ENCODE measurements at places on chromosomes 13 and 19.

- no peak for DNase-seq
Measured at GRCh38 chr13:82447416-82448077, 1434.7 kb downstream of the SLITRK1 start.

DNA sequence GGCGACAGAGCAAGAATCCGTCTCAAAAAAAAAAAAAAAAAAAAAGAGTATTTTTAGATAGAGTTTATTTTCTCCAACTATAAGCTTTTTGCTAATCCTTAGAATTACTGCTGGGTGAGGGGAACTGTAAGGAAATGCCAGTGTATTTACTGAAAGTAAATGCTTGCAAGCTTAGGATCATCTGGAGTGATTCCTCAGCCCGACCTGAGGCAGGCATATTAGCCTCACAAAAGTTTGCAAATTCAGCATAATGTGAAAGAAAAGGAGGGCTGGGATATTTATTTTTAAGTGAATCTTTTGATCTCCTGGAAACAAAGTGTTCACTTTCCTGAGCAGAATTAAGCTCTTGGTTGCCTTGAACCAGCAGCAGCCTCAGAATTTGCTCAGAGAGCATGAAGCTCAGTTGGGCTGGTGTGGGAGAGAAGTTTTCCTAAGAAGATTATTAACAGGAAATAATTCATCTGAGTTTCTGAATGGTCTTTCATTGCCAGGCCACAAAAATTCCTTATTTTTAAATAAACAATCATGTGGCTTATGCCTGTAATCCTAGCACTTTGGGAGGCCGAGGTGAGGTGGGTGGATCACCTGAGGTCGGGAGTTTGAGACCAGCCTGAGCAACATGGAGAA lies 24.7 kb upstream of the SPATA13 start:
- no peak for DNase-seq

- peak; percentile 57 for DNase-seq
Measured at GRCh38 chr13:41061914-41062837, 867 bp downstream of the WBP4 start.

DNA sequence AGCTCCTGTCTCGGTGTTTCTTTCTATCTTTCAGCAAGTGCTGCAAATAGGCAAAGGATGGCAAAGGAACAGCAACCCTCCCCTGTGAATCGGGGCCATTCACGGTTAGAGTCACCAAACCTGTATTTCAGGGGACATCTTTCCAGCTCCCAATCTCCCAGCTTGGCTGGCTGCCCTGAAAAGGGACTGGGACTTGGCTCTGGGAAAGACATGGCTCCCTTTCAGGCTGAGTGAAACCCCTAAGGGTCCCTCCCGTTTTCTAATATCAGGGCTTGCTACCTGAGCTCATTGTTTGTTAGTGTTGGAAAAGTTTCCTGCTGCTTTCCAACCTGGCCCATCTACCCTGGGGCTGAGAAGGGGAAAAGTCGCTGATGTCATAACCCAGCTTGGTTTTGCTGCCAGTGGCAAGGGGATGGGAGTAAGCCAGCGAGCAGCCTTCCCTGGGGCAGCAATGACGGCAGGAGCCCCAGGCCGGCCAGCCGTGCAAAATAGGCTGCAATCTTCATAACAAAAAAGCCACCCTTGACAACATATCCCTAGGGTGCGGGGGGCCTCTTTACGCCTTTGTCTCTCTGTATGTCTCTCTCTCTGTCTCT lies 29.9 kb downstream of the SERP2 start:
- DNase-seq: no peak

DNA sequence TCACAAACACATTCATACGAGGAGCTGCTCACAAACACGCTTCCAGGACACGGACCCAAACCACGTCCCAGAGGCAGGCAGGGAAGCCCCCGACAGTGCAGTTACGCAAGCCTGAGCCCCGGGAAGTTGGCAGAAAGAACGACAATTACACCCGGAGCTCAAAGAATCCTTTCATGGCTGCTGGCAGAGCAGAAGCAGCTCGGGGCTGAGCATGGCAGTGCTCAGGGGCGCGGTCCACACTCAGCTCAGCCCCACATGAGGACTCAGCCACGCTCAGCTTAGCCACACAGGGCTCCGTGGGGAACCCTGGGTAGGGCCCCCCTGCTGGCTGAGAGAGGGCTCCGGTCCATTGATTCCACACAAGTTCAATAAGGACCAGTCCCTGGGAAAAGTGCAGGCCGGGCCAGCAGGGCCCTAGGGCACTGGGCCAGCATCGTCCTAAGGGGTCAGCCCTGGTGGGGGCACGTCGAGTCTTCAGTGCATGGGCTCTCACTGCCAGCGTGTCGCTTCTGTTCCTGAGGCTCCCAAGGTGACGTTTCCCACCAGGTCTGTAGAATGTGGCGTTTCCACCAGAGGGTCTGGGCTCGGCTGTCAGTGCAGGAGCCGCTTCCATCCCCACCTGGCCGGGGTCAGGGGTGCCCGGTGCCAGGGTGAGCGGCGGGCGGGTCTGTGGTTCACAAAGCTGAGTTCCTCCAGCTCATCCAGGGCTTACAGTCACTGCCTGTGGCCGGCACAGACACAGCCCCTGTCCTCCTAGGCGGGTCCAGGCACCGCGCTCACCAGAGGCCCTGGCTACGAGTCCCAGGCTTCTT lies 23.1 kb downstream of the GAS6 start:
- DNase-seq: no peak

DNA sequence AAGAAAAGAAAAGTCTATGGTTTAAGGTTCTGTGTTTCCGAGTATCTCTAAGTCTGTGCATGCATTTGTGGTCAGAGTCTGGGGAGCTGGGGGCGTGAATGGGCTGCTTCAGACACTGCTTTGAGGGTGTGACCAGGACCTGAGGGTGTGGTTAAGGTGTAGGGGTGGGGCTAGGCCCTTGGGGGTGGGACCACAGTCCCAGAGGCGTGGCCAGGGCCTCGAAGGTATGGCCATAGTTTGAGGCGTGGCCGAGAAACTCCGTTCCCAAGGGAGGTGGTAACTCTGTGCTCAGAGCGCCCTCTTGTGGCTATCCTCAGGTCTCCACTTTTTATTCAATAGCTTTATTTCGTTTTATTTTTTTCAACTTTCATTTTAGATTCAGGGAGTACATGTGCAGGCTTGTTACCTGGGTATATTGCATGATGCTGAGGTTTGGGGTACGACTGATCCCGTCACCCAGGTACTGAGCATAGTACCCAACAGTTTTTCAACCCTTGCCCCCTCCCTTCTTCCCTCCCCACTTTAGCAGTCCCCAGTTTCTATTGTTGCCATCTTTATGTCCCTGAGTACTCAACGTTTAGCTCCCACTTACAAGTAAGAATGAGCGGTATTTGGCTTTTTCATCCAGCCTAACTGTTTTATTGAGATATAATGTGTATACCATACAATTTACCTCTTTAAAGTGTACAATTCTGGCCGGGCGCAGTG lies 7.0 kb upstream of the CBLC start:
- peak; percentile 99 for DNase-seq

DNA sequence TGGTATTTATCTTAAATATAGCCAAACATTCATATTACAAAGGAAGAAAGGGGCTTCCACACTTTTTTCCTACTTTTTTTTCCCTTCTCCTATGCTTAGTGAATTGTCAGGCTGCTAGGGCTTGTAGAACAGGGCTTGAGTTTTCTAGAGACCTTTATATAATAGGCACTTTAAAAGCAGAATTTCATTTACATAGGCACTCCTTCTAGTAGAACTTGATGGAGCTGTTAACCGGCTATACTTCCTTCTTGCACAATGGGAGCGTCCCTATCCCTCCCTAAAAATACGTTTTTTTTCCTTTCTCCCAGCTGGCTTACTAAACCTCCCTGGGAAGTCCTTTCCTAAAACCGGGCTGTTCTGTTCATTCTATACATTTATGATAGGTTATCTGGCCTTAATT lies 1.1 kb downstream of the TRIM13 start:
- no peak for DNase-seq

DNA sequence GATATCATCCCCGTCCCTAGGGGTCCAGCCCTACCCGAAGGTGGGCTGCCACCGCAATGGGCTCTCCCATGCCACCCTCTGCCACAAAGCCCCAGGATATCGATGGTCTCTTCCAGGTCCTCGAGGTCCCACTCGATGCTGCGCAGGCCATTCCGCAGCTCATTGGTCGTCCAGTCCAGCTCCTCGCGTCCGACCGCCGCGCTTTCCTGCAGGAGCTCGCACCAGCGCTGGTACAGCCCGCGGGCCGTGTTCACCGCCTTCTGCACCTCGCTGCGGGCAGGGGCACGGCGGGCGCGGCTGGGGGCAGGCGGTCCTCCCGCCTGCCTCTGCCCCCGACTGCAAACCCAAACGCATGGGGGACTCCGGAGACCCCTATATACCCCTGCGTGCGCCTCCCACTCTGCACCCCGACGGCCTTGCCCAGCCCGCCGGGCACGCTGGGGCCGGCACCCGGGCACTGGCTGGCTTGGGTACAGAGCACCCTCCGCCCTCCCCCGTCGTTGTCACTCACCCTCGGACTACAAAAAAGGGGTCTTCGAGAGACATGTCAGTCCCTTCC lies 468 bp downstream of the STX10 start:
- DNase-seq: no peak

GRCh38 chr19:39563408-39563807 lies 23.4 kb upstream of the EID2 start:
- no peak for DNase-seq

DNA sequence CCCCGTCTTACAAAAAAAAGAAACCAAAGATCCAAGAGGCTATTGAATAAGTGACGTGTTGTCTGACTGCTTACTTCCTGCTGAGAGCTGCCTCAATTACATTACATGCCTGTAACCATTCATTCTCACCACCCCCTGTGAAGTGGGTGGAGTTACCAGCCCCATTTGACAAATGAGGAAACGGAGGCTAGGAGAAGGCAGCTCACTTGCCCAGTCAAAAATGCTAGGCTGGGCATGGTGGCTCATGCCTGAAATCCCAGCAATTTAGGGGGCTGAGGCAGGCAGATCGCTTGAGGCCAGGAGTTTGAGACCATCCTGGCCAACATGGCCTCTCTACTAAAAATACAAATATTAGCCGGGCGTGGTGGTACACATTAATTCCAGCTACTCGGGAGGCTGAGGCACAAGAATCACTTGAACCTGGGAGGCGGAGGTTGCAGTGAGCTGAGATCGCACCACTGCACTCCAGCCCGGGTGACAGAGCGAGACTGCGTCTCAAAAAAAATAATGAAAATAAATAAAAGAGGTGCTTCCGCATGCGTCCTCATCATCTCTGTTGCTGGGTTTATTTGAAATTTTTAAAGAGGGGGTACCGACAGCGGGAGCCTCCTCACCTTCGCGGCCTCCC lies 499 bp downstream of the LSM7 start:
- DNase-seq: no peak

DNA sequence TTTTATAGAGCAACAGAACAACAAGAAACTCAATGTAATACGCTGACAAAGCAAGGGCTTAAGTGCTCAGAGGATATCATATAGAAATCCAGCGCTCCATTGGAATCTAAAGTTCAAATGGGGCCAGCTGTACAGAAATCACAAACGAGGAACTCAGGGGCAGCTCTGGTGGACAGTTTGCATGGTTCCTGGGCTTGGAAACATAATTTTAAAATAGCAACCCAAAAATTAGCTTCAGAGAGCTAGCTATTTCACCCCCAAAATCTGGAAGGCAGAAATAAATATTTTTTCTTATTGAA lies 19.2 kb upstream of the LATS2 start:
- no peak for DNase-seq

GRCh38 chr19:21586311-21587116 lies 81.1 kb downstream of the ZNF429 start:
- DNase-seq: no peak
